HFF-Myc (cell line): ENCODE measurements at places on chromosomes 13 and 19.
A peak's percentile ranks its signal among the peaks of the same experiment; 100 is the strongest.

DNA sequence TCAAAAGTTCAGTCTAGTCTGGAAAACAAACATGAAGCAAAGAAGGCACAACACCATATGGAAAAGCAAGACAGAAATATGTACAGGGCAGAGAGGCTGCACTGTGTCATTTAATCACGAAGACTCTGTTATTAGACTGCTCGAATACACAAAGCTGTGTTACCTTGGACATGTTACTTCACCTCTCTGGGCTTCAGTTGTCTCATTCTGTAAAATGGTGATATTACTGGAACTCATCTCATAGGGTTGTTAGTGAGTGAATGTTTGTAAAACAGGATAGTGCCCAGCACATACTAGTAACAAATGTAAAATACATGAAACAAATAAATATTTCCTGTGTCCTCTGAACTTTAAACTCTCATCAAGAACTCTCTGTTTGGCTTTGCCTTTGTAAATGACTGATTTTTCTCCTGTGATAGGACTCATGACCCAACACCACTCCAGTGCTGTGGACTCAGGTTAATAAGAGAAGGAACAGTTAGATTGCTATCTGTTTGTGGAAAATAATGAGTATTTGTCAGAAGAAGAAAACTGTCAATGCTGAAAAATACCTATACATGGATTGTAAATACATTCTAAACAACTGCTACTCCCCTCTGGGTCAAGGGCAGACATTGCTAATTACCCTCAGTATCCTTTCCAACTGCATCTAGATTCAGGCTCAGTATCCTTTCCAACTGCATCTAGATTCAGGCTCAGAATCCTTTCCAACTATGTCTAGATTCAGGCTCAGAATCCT lies 62.3 kb downstream of the ZIC5 start:
- no peak for DNase-seq

GRCh38 chr13:63517371-63517770 lies 2101.7 kb upstream of the PCDH20 start:
- DNase-seq, result peak; percentile 35

DNA sequence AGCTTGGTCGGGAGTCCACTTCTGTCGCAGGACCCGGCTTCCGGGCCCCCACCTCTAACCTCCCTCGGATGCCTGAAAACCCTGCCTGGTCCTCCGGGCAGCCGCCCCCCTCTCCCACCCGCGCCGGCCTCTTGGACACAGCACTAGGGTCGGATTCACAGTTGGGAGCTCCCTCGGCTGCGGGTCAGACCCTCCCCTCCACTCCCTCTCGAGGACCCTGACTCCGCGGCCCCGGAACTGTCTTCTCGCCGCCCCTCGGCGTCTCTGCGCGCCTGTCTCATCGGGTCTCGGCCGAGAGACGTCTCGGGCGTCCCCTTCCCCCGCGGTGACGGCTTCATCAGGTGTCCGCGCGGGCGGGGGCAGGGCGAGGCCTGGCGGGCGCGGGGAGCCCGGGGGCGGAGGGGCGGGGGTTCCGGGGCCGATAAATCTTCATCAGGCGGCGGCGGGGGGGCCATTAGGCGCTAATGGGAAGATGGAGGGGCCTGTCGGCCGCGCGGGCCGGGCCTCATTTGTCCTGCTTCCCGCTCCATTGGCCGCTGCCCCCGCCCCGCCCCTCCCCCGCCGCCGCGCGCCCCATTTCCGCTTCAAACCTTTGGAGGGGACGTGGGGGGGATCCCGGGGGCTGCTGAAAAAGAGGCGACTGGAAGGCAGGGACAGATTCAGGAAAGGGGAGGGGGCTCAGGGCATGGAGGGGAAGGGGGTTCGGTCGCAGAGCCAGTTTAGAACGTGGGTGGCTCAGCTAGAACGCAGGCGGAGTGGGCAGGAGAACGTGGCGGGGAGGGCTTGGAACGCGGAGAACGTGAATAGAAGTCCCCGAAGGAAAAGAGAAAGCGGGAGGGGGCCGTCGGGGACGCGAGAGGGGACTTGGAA lies 11.8 kb upstream of the ERFL start:
- no peak for DNase-seq

GRCh38 chr19:50739132-50739913 lies 16.2 kb downstream of the CLEC11A start:
- no peak for DNase-seq

DNA sequence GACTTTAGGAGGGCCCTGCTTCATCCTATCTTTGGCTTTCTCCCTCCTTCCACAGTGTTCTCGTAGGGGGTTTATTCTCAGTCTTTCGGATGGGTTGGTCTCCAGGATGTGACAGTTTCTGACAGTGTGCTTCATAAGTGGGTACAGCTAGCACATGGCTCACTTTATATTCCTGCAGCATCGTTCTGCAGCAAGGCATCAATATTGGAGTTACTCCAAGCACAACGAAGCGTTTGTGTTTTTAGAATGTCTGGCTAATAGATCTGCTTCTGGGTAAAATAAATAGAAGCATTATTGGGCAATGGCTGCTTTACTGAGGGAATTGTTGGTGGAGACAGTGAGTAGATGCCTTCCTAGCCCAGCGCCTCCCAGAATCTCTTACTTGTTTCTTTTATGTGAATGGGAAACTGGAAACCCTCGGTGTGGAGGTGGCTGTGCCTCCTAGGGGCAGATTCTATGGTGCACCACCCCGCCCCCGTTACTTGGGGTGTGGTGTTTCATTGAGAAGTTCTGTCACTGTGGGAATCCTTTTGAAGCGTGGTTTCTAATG lies 2.0 kb downstream of the FARP1 start:
- DNase-seq, result peak; percentile 46

- DNase-seq, result no peak
Measured at GRCh38 chr13:53005626-53006025, 23.0 kb upstream of the OLFM4 start.

DNA sequence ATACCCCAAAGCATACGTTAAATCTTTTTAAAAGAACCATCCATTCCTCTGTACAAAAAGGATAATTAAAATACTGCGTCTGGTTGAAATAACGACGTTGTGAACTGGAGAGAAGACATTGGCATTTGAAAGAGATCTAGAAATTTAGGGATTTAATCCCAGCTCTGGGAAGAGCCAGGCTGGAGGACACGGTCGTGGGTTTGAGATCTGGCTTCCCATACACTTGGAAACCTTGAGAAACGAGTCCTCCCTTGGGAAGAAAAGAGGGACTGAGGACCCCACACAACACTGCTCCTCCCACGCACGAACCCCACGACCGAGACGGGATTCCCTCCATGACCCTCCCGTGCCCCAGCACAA lies 625 bp downstream of the ZNF709 start:
- no peak for DNase-seq

GRCh38 chr13:61728471-61728870 lies 312.8 kb upstream of the PCDH20 start:
- DNase-seq, result no peak

DNA sequence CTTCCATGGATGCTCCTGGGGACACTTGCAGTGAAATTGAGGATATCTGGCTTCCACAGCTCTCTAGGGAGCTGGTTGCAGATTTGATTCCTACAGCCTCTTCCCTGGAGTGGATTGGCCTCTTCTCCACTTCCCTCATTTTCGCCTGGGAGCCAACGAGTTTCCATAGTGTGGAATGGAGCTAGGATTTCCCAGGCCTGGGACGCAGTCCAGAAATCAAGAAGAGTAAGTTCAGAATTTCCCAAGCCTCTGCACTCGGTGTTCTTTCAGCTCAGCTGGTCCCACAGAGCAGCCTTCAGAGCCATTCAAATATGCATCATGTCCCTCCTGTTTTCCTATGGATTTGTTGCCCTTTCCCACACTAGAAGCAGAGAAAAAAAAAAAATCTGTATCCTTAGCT lies 68.2 kb downstream of the RAP2A start:
- DNase-seq, result no peak

- peak; percentile 52 for DNase-seq
Measured at GRCh38 chr13:48412881-48413351, at the start of gene LPAR6. TSS of gene LPAR6 (minus strand) at chr13:48413113. CDS start at chr13:48412423, 690 bp downstream.

- no peak for DNase-seq
Measured at GRCh38 chr13:19169991-19170390, 11.6 kb downstream of the TUBA3C start.

DNA sequence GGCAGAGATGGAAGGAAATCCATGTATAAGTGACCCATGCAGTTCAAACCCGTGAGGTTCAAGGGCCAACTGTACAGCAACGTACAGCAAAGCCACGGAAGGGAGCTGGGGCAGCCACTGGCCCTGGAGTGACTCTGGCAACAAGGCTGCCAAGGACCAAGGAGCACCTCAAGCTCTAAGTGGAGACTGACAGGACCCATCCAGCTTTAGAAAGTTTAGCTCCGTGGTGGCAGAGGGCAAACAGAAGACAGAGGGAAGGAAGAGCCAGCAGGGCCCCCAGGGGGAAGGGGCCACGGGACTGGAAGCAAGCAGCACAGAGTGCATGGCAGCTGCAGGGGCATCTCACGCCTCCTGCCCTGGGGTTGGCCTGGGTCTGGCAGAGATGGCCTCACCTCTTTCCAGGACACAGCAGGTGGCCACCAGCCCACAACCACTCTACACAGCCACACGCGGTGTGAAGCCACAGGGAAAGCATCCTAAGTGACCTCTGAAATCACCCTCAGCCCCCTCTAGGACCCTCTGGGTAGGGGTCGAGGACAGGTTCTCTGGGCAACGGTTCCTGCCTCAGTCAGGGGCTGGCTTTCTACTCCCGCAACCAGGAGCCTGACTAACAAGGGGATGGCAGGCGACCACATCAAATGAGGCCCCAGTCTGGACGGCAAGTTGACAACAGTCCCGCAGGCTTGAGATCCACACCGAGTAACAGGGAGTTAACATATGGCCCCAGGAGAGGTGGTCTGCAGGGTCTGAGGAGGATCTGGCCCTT lies 3.8 kb downstream of the MIER2 start:
- DNase-seq, result no peak

DNA sequence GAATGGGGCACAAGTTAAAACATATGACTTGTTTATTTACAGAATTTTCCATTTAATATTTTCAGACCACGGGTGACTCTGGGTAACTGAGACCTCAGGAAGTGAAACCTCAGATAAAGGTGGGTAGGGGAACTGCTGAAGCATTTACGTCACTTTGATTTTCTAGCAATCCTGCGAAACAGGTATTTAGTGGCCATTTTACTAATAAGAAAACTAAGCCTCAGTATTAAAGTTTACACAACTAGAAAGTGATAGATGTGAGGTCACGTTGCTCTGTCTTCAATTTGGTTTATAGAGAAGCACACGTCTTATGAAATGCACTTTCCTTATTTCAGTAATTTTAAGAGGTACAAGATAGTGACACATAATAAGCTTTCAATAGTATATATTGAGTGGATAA lies 402.8 kb downstream of the FGF9 start:
- DNase-seq, result no peak

DNA sequence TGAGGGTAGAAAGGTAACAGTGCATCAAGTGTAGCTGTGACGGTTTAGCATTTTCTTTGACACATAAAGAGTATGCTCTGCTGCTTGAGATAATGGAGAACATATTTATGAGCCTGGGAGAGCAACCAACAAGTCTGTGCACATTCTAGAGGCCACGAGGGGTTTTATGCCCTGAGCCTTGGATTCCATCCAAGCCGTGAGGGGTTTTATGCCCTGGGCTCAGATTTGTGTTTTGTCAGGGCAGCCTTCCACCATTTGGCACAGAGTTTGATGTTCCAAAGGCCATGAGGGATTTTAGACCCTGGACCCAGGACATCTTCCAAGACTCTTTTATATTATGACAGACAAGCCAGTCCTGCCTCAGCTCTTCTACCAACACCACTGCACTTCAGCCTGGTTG lies 106.4 kb downstream of the ZNF486 start:
- no peak for DNase-seq

- no peak for DNase-seq
Measured at GRCh38 chr13:113353254-113353653, 10.7 kb downstream of the GRTP1 start.

- DNase-seq, result no peak
Measured at GRCh38 chr13:65532231-65532630, 1697.9 kb downstream of the PCDH9 start.

DNA sequence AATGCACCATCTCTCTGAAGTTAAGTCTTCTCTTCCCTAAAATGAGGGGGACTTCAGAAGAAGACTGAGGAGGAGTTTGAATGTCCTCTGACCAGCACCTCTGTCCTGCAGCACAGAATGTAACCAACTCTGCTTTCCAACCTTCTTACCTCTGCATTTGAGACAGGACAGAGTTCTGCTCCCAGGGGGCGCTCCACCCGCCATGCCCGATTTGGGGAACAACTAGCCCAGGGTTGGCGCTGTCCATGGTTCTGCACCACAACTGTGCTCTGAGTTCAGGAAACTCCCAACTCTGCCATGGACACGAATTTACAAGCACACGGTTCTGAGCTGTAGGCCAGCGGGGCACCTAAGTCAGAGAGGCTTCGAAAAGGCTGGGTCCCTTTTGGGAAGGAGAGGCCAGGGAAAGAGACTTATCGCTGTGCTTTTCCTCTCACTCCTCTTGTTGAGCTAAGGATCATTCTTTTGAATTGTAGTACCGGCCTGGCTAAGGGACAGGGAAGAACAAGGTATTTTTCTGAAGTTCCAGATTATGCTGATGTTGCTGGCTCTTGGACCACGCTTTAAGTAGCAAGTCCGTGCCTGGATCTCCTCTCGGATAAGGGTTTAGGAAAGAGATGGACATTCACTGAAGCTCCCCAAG lies 22.2 kb downstream of the SIGLEC5 start:
- DNase-seq, result peak; percentile 41

DNA sequence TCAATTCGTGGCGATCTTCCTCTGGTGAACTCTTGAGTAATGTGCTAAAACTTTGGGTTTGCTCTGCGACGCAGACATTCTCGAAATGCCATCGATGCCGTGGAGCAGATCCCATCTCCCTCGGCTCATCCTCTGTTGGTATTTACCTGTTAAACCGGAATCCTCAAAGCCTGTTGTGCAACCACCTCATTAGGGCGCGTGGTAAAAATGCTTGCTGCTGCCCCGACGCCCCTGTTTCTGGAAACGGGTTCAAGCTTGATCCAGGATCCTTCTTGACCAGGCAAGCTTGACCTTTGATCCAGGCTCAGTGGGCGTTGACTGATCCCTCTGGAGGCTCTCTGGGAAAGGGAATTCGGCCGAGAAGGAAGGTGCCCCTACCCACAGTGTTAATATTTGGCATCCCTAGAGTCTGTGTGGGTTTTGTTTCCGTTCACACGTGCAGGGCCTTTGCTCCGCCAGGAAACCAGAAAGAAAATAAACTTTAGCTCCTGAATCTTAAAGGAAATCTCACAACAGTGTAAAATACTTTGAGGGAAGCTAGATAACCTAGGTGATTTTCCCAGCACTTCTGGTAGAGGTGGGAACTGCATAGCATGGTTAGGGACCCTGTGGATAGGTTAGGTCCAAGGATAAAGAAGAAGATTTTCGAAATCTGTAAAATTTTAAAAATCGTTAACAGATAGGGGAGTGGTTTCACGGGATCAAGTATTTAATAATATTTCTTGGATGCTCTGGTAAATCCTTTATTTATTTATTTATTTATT lies 1.1 kb downstream of the LSM14A start:
- DNase-seq, result no peak

DNA sequence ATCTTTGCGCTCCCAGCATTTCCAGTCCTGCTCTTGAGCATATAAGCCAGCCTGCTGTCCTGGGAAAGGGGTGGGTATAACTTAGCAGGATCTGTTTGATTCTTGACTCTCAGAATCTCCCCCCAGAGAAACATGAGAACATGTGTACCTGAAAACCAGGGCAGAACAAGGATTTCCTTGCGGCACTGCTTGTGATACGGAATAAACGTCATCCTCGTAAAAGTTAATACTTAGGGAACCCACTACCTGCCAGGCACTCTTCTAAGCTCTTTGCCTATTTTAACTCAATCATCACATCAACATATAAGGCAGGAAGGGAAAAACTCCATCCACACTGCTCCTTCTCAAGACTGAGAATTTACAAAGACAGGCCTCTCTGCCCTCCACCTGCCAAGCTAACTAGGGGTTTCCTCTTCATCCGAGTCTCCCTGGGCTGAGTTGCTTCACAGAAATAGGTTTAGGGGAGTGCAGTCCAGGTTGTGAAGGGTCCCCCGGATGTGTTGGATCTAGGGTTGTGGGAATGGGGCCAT lies 1.1 kb downstream of the ZNF653 start:
- DNase-seq, result no peak
